ENCODE measurements at places on chromosomes 12 and 14.

GRCh38 chr12:89492883-89493282 lies 31.7 kb downstream of the GALNT4 start:
- DNase-seq, result no peak

GRCh38 chr14:64983439-64984310 lies 3.0 kb upstream of the FNTB start:
- peak; percentile 59 for DNase-seq

DNA sequence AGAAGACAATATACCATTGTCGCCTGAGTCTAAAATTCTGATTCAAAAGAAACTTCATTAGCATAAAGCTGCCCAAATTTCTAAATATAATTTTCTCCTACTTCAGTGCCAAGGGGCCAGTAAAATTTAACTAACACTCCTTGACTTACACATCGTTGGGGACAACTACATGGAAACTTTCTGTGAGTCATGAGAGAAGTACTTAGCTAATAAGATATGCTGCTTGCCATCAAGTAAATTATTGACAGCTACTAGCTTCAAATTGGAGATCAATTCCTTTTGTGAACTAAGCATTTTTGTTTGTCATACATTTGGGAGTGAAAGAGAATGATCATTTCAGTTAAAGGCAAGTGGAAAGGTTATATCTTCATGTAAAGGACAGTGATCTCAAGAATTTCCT lies 373.3 kb downstream of the MDGA2 start:
- no peak for DNase-seq

DNA sequence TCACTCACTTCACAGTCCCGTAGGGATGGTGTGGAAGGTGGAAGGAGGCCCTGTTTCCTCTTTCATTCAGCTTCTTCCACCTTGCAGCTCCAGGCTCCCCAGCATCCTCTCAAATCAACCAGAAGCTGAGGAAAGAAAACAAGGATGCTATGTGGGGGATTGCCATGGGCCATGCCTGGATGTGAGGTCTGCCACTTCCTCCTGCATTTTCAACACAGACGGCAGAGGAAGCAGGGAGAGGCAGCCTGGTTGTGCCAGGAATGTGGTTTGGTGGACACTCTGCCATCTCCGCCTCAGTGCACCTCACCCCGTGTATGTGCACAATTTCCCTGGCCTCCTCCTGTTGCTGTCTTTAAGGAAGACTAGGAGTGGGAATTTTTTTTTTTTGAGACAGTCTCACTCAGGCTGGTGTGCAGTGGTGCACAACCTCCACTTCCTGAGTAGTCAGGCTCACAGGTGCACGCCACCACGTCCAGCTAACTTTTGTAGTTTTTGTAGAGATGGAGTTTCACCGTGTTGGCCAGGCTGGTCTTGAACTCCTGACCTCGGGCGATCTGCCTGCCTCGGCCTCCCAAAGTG lies 99.2 kb downstream of the SLC15A4 start:
- no peak for DNase-seq

DNA sequence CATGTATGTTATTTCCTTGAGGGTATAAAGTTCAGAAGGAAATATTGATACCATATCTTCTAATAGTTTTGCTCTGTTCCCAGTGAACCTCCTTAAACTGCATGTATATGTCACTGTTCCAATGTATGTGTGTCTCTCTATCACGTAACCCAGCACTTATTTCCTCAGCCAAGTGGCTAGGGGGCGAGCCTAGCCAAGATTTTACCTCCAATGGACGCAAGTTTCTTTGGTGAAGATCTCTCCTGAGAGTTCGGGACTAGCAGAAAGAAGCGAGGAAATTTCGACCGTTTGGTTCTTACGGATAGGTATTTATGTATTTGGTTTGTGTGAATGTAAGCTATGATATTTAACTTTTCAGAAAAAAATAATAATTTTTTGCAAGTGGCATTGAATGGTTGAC lies 2.5 kb downstream of the SFSWAP start:
- no peak for DNase-seq

DNA sequence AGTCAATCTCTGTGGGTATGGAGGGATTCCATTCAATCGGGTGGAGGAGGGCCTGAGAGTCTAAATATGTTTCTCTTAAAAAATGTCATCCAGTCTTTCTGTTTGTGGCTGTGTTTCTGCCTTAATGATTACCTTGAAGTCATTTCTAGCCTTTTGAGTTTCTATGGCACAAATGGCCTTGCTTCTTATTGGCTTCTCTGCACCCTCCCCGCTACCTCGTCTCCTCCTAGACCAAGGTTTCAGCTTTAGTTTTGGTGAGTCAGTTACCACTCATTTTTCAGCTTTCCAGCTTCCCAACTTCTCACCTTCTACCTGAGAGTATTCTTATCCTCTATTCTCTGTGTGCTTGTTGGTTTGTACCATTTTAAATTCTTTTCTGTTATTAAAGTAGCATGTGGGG lies 159.2 kb downstream of the SYNE2 start:
- no peak for DNase-seq

DNA sequence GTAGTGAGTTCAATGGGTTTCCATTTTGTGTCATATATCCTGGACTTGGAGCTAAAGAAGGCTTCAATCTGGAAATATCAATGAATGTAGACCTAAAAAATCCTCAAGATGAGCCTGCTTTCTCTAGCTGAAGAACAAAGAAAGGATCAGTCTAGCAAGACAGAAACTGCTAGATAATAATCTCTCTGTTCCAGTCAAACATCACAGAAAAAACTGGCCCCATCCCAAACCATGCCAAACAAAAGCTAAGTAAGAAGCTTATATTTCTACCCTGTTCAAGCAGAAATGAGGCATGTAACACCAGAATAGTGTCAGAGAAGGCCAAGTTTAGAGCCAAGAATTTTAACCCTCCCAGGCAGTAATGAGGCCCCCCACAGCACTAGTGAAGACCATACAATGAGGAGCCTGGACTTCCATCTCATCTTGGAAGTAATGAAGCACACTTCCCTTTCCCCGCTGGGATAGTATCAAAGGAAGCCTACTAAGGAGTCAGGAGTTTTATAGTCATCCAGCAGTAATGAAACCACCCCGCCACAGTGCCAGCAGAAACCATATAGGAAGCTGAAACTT lies 95.8 kb downstream of the NELL2 start:
- no peak for DNase-seq

GRCh38 chr12:113104953-113105510 lies 30.5 kb downstream of the RASAL1 start:
- no peak for DNase-seq

DNA sequence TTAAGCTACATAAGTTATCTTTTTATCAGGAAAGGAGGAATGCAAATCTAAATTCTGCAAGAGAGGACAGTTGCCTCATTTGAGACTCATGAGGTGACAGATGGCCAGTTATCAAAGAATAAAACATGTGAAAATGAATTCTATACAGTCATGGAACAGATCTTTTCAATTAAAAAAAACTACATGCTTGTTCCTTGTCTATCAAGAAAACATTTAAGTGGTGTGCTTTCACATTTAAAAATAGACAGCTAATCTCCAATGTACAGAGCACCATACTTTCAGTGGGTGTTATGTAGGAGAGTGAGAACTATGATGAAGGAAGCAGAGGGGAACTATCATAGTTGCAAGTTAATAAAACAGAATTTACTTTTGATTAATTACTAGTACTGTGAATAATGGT lies 76.7 kb upstream of the TTC7B start:
- DNase-seq, result no peak

DNA sequence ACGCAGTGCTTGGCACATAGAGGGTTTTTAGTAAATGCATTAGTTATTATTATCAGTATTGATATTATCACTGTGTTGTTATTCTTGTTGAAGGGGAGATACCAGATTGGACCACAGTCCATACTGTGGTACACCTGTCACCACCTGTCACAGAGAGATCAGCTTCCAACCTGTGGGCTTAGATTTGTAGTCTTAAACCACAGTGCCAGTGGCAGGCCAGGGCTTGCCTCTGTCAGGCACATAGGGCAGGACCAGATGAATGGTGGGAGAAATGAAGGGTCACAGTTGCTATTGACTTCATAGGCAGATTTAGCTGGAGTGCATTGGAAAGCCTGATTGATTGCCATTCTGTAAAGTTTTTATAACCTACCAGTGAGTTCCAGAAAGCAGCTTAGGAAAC lies 35.1 kb downstream of the ARL1 start:
- DNase-seq, result no peak

DNA sequence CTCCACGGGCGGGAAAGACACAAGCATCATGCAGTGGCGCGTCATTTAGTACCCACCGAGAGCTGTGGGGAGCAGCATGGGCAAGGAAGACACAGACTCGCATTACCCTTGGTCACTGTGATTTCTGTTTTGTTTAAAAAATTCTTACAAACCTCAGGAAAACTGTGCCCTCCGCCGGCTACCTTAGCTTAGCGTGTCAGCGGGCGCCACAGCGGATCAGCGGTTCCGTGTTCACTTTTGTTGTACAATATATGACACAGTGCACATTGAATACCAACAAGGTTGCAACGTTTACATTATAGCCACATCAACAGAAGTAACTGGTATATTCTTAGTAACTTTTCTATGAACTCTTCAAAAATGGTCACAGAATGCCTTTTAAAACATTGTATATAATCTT lies 125.2 kb upstream of the EVL start:
- no peak for DNase-seq

DNA sequence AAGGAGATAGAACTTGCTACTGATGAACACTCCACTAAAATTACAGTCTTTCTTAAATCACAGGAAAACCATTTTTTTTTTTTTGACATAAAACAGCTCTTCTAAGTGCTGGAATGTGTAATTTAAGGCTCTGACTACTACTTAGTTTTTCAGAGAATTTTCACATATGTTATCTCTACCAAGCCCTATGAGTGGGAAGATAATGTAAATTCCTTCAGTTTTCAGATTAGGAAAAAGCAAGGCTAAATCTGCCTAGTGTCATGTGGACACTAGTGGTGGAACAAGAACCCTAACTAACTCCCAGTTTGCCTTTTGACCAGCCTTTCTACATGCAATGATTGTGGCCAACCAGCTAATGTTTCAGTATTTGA lies 37.3 kb upstream of the CSRP2 start:
- no peak for DNase-seq

DNA sequence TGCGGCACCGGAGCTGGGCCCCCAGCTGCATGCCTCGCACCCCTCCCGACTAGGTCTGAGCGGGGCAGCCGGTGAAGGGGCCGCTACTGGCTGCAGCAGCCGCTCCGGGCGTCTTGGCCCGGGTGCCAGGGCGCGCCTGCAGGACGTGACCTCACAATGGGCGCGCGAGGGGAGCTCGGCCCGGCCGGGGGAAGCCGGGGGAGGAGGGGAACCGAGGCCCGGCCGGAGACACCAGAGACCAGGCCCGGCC lies 353 bp downstream of the BAG5 start:
- DNase-seq, result peak; percentile 42

GRCh38 chr12:18139989-18140596 lies 50.1 kb upstream of the RERGL start:
- DNase-seq, result peak; percentile 36

DNA sequence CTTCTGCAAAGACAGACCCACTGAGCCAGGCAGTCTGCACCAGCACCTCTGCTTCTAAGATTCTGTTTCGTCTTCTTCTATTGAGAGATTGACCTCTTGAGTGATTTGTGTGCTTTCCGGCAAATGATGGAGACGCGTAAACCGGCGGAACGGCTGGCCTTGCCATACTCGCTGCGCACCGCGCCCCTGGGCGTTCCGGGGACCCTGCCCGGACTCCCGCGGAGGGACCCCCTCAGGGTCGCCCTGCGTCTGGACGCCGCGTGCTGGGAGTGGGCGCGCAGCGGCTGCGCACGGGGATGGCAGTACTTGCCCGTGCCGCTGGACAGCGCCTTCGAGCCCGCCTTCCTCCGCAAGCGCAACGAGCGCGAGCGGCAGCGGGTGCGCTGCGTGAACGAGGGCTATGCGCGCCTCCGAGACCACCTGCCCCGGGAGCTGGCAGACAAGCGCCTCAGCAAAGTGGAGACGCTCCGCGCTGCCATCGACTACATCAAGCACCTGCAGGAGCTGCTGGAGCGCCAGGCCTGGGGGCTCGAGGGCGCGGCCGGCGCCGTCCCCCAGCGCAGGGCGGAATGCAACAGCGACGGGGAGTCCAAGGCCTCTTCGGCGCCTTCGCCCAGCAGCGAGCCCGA lies 703 bp downstream of the ASCL4 start:
- DNase-seq, result no peak

DNA sequence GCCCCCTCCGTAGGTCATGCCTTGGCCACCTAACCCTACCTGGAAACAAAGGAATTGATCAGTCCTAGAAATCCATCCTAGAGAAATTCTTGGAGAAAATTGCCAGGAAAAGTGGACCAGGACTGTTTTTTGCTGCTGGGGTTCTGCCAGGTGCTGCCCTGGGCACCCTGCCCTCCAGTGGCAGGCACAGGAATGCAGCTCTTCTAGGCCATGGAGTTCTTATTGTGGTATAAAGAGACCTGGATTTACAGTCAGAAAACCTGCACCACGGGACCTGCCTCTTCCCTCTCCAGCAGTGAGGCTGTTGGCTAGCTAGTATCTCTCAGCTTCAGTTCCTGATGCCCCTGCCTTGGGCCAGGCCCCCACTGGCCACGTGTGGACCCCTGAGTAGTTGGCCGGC lies 59.7 kb downstream of the SLC24A4 start:
- DNase-seq, result peak; percentile 13

DNA sequence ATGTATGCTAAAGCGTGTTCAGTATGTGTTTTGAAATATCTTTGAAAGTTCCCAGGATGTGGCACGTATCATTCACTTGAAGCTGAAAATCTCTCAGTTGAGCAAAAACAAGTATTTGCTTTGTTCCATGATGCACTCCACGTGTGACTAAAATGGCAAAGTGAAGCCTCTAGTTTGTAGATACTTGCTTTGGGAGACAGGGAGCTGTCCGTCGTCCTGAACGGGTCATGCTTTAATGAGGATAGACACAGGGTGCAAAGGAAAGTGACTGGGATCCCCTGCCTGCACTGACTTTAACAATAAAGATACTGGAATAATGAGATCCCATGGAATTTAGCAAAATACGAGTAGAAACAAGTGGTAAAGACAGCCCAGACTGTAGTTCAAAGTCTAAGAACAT lies 991.4 kb downstream of the NRXN3 start:
- peak; percentile 42 for DNase-seq

DNA sequence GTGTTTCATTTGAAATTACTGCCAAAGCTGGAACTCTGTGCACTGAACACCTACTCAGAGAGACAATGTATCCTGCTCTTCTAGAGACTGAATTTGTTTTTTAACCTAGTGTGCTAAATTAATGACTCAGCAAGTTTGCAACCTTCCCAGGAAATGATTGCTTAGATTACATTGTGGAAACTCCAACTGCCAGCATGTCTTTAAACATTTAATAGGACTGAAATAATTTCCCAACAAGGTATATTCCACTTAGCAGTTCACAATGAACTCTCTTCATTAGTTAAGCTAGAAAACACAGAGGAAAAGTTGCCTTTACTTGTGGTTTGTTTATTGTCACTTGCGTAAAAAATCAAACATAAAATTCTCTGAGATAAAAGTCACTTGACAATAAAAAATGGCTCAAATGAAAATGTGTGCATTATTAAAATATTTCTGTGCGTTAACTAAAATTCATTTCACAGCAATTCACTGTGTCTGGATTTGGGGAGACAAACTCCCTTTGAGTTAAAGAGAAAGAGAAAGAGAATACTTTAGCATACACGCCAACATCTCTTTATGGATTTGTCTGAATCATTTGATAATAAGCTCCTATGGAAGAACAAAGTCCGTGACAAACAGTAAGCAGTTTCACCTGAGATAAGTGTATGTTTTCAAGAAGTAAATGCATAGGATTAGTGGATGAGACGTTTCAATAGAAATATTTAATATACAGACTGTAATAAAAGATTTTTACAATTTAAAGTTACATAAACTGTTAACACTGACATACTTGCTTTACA lies 284.0 kb downstream of the PRKD1 start:
- peak; percentile 26 for DNase-seq

Data from HCEC 1CT (cell line).